ENCODE measurements at places on chromosomes 2 and 18.

- no peak for DNase-seq
Measured at GRCh38 chr18:80136679-80137078, 27.6 kb downstream of the ADNP2 start.

DNA sequence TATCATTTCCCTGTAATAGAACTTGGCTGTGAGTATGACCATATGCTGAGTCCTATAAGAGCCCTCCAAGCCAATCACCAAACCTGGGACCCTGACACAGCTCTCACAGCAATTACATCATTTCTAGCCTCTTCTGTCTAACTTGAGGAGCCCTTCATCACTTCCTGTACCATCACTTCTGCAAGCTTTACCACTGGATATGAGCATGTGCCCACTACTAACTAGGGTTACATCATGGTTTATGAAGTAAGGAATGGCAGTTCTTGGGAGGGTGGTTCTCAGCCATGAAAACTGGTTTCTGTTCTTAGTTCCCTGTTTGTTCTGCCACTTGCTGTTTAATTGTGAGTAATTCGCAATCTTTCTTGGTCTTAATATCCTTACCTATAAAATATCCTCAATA lies 31.0 kb upstream of the EPB41L3 start:
- no peak for DNase-seq

- peak; percentile 69 for DNase-seq
Measured at GRCh38 chr18:13136904-13137669, 81.5 kb upstream of the LDLRAD4 start.

DNA sequence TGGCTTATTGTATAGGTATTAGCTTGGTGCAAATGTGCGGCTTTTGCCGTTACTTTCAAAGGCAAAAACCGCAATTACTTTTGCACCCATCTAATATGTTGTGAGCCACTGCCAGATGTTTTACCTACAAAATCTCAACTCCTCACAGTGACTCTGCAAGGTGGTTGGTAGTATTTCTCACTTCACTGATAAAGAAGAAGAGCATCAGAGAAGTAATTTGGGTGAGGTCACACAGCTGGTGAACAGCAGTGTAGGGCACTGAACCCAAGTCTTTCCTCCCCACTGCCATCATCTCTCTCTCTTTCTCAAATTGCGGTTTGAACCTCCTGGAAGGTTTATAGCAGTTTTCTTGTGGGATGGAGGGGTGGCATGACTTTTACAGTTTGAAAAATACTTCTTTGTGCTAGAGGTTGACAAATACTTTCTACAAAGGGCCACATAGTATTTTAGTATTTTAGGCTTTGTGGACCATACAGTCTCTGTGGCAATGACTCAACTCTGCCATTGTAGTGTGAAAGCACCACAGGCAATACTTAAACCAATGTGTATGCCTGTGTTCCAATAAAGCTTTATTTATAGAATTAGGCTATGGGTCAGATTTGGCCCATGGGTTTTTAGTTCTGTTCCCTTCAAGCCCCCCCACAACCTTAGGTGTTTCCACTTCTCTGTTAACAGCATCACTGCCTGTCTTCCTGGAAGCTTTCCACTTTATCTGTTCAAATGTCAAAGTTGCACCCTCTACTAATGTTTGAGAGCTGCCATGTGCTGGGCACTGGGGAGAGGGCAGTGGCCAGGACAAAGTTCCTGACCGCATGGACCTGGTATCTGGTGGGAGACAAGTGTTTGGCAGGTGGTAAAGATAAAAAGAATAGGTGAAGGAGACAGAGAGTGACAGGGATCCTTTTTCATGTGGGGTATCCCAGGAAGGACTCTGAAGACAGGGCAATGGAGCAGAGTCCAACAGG lies 30.1 kb downstream of the FHOD3 start:
- DNase-seq = no peak

GRCh38 chr2:187310701-187311100 lies 137.4 kb downstream of the CALCRL start:
- no peak for DNase-seq

GRCh38 chr18:9835825-9836224 lies 49.9 kb upstream of the TXNDC2 start:
- DNase-seq = no peak

DNA sequence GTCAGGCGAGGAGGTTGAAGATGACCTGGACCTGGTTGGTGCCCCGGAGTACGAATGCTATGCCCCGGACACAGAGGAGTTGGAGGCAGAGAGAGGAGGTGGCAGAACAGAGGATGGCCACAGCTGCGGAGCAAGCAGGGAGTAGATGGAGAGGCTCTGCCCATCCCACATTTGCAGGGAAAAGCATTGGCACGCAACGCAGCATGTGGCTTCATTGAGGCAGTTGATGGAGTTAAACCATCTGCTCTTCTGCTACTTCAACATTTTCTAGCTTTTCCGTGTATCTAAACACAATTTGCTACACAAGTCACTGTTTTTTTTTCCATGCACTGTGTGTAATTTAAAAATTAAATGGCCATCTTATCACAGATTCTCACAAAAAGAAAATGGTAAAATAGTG lies 11.8 kb downstream of the RBFA start:
- DNase-seq = no peak

DNA sequence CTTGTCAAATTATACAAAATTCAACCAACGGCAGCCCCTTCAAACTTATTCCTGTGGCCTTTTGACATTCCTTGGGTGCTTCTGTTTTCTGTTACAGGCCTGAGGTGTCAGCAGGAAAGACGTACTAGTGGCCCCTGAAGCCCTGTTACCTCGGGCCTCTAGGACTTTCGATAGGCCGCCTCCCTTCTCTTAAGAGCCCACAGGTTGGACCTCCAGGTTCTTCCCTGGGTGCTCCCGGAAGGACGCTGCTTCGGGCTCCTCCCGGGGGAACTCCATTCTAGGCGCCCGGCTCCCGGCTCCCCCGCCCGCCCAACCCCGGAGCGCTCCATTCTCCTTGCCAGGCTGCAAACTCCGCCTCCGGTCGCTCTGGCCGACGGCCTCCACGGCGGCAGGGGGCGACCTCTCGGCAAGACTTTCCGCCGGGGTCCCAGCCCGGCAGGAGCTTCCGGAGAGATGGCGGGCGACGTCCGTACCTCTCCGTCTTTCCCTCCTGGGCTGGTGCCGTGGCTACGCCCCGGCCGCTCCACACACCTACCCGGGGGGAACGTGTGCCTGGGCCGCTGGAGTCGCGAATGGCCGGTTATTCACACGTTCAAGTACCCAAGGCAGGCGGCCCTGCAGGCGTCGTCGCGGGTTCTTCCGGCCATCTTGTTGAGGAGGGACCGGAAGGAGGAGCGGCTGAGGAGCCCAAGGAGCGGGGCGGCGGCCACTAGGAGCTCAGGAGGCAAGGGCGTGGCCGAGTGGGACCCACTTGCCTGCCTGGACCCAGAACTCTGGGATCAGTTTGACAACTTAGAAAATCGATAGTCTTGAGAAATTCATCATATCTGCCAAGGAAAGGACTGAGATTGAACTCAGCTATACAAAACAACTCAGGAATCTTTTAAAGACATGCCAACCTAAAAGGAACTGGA lies 27.5 kb downstream of the BOLA3 start:
- DNase-seq = peak; percentile 93

DNA sequence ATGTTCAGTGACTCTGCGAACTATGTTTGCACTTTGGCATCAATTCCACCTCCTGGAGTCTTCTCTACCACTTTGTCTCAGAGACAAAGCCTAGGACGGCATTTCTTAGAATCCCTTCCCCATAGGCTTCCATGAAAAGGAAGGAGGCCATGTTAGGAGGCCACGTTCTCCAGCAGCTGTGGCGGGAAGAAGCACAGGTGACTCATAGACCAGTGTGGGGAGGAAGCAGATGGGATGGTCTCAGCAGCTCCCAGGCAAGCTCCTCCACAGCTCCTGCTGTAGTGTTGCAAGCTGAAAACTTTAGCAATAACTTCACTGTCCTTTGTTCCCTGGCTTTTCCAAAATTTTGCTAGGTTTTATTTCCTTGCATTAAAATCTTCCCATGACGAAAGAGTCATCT lies 781.3 kb upstream of the ID2 start:
- no peak for DNase-seq

DNA sequence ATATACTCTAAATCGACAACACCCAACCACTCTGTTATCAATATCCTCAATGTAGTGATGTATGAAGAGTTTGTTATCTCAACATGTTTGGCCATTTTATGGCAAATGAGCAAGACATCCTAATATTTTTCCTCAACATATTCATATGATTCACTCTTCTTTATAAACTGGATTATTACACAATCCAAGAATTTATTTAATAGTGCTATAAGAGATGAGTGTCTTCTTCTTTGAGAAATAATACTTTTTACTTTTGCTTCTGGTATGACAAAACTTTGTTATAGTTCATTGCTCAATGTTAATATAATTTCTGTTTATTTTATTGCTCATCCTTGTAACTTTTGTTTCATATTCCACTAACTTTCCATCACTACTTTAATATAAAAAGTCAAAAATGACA lies 44.3 kb downstream of the SCN9A start:
- no peak for DNase-seq

DNA sequence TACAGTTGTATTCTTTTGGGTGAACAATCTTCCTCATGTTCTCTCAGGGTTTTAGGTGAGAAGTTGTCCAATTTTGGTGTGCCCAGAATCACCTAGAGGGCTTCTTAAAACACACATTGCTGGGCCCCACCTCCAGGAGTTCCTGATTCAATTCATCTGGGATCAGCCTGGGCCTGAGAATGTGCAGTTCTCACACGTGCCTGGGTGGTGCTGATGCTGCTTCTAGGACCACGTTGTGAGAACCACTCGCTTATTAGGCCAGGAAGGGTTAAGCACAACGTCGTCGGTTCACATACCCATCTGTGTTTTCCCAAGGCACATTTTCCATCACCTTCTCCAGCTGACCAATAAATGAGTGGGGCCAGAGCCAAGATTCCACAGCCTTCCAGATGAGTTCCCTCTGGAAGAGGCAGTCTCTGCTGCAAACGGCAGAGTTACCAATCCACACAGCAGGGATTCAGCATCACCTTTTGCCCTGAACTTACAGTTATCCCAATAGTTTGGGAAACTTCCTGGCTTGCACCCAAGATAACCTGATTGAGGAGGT lies 277.7 kb upstream of the HNRNPA3 start:
- DNase-seq = no peak

GRCh38 chr2:28193630-28194403 lies 198.8 kb upstream of the FOSL2 start:
- DNase-seq = no peak

DNA sequence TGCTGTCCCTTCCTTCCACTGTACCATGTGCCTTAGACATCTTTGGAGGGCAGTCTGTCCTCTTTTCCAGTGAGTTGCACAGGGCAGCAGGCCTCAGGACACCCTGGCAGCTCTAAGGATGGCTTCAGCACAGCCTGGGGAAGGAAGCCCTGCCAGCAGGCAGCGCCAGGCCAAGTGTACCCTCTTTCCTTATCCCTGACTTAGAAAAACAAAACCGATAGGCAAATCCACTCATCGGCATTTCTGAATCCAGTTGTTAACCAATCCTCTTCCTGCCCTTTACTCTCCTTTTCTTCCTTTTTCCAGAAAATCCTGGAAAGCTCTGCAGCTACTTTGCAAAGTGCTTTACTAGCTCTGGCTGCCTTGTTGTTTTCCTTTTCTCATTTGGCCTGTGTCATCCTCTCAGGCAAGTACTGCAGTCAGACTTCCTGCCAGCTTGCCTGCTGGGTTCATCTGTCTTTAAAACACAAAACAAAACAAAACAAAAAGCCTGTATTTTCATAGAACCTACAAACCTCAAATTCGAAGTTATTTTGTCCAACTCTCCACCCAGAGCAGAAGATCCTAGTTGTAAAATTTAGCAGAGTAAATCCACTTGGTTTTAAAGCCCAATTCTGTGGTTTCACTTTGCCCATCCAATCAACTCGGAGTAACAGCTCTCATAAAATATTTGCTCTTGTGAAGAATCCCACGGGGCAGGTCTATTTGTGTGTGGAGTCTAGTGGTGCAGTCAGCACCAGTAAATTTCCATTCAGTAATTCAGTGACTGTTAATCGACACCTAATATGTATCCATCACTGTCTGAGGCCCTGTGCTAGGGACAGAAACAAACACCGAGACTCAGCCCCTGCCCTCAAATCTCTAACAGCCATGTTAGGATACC lies 45.2 kb downstream of the PCBP1 start:
- DNase-seq = no peak

- DNase-seq = no peak
Measured at GRCh38 chr2:168660870-168661862, 141.3 kb upstream of the NOSTRIN start.

DNA sequence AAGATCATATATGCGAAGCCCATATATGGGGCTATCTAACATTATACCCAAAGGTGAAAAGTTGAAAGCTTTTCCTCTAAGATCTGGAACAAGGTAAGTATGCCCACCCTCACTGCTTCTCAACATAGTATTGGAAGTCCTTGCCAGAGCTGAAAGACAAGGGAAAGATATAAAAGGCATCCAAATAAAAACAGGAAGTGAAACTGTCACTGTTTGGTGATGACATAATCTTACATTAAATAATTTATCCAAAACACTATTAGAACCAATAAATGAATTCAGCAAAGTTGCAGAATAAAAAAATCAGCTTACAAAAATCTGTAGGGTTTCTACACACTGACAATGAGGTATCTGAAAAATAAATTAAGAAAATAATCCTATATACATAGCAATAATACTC lies 205.8 kb downstream of the INSIG2 start:
- no peak for DNase-seq

DNA sequence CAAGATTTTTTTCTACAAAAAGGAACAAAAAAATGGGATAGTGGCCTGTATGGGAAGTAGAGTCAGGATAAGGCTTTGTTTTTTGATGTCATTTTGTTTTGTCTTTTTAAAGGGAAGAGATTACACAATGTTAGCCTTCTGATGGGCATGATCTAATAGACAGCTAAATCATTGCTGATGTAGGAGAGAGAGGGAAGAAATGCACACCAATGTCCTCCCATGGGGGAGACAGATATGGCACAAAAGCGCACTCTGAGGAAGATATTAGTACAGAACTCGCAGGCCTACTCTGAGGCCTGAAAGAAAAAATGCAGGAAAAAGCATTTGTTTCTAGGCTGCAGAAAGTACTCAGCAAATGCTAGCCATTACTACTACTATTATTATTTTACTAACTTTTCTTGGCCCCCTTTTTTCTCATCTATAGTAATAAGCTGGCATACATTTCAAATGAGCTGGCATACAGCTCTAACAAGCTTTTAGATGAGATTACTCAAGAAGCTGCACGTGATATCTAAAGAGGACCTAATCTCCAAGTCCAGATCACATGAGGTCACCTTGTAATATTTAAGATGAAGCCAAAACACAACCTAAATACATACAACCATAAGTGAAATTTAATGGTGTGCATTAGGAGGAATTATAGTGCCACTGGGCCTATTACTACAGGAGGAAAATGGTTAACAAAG lies 269.4 kb upstream of the TANK start:
- DNase-seq = no peak

GRCh38 chr18:44672506-44672905 lies 8.2 kb upstream of the SETBP1 start:
- DNase-seq = no peak

GRCh38 chr2:81389203-81389602 lies 1084.7 kb upstream of the LRRTM1 start:
- no peak for DNase-seq

DNA sequence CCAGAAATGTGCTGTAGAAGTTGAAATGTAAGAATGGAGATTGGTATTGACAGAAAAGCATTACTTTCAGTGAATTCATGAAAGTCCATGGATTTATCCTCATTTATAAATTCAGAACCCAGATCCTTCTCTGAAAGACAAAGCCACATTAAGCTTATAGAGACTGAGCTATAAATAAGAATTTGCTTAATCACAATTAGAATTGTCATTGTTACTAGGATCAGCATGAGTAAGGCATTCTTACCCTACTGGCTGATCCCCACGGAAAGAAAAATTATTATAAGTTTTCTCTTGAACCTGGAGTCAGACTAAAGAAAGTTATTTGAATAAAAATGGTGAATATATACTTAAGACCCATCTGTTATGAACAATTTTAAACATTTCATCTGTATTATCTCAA lies 199.2 kb upstream of the DTNA start:
- DNase-seq = no peak

Measured in aorta (tissue), 5 donors.